Spinal cord (tissue), 10 donors: ENCODE measurements at places on chromosomes 1 and 21. TPM values are rescaled to one million over a fixed set of nuclear protein-coding genes. Genes with fewer than 3 reads are reported as not detected.

BNIPL gene
- total RNA-seq, result 0.83 TPM

F5 gene
- 8.4 TPM for total RNA-seq

MATN1 gene
- total RNA-seq, result 0.50 TPM

TNFAIP8L2 gene
- total RNA-seq, result 5.5 TPM

CBR3 gene
- 3.7 TPM for total RNA-seq

OR2T10 gene
- not detected for total RNA-seq

FAM163A gene
- 1.9 TPM for total RNA-seq

IRF2BP2 gene
- total RNA-seq, result 101 TPM

FNDC5 gene
- total RNA-seq, result 82.0 TPM

HNRNPCL1 gene
- not detected for total RNA-seq

PPIAL4G gene
- 0.22 TPM for total RNA-seq

COL8A2 gene
- total RNA-seq, result 32.6 TPM

VAV3 gene
- total RNA-seq, result 13.6 TPM

CSDE1 gene
- total RNA-seq, result 727 TPM

SPAG17 gene
- total RNA-seq, result 11.7 TPM

NBPF1 gene
- total RNA-seq, result 78.3 TPM

CDC20 gene
- total RNA-seq, result 11.1 TPM

CFHR2 gene
- total RNA-seq, result not detected

FCRL2 gene
- 0.20 TPM for total RNA-seq

TNFRSF18 gene
- 0.22 TPM for total RNA-seq

KRTAP10-6 gene
- total RNA-seq, result not detected

CASQ2 gene
- 1.5 TPM for total RNA-seq

HP1BP3 gene
- 301 TPM for total RNA-seq

TSPEAR gene
- total RNA-seq, result not detected

PLA2G2F gene
- total RNA-seq, result not detected

DHCR24 gene
- total RNA-seq, result 73.2 TPM

GNG12 gene
- 61.3 TPM for total RNA-seq

ZYG11A gene
- 0.50 TPM for total RNA-seq

LZIC gene
- total RNA-seq, result 64.9 TPM

CFAP141 gene
- 0.66 TPM for total RNA-seq

IL10 gene
- total RNA-seq, result 3.1 TPM

C21orf58 gene
- total RNA-seq, result 8.0 TPM

TGFBR3 gene
- total RNA-seq, result 99.8 TPM

PHACTR4 gene
- 18.8 TPM for total RNA-seq

DISP1 gene
- total RNA-seq, result 18.8 TPM

CD1C gene
- not detected for total RNA-seq

HMCN1 gene
- 20.0 TPM for total RNA-seq

FCRL1 gene
- 0.06 TPM for total RNA-seq

SRGAP2C gene
- 26.2 TPM for total RNA-seq

SH2D1B gene
- total RNA-seq, result 0.10 TPM

SH3GLB1 gene
- total RNA-seq, result 89.4 TPM

ZMYND12 gene
- 1.3 TPM for total RNA-seq

RAB3B gene
- 9.5 TPM for total RNA-seq

NUCKS1 gene
- total RNA-seq, result 260 TPM

PIGR gene
- 0.33 TPM for total RNA-seq

CYP4Z1 gene
- total RNA-seq, result 1.1 TPM

KLF17 gene
- 0.17 TPM for total RNA-seq
